ENCODE measurements at places on chromosomes 7 and 10.

- no peak for DNase-seq
Measured at GRCh38 chr7:99027241-99027640, 116.7 kb downstream of the SMURF1 start.

- DNase-seq: no peak
Measured at GRCh38 chr10:100740476-100741377, 4.7 kb upstream of the PAX2 start.

- DNase-seq: no peak
Measured at GRCh38 chr10:114391599-114391998, 12.7 kb downstream of the AFAP1L2 start.

DNA sequence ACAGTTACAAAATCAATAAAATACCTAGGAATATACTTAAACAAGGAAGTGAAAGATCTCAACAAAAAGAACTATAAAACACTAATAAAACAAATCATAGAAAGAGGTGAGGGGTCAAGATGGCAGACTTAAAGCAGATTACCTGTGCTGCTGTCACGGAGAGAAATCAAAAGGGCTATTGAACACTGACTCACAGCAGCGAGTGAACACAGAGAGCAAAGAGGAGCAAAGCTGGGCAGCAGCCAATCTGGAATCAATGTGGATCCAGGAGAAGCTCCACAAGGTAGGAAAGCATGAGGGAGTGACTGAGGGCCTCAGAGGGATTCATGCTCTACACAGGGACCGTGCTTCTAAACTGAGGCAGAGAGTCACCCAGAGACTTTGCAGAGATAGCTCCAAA, 562.0 kb upstream of the SEMA3D start:
- DNase-seq: no peak

DNA sequence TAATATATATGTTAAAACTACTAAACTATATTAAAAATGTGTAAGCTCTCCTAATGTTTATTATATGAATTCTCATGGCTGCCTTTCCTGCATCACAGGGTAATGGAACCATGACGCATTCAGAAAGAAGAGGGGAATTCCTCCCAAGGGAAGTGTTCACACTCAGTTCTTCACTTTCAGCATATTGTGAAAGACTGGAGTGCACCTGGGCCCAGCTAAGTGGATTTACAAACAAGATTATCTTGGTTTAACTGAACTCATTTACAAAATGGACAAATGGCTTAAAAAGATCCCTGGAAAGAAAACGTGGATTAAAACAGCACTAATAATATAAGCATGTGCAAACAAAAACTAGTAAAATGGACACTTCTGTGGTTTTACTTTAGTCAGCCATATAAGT, 149.8 kb downstream of the DOCK4 start:
- peak; percentile 12 for DNase-seq

- DNase-seq: no peak
Measured at GRCh38 chr7:128284102-128284501, 43.0 kb downstream of the LEP start.

DNA sequence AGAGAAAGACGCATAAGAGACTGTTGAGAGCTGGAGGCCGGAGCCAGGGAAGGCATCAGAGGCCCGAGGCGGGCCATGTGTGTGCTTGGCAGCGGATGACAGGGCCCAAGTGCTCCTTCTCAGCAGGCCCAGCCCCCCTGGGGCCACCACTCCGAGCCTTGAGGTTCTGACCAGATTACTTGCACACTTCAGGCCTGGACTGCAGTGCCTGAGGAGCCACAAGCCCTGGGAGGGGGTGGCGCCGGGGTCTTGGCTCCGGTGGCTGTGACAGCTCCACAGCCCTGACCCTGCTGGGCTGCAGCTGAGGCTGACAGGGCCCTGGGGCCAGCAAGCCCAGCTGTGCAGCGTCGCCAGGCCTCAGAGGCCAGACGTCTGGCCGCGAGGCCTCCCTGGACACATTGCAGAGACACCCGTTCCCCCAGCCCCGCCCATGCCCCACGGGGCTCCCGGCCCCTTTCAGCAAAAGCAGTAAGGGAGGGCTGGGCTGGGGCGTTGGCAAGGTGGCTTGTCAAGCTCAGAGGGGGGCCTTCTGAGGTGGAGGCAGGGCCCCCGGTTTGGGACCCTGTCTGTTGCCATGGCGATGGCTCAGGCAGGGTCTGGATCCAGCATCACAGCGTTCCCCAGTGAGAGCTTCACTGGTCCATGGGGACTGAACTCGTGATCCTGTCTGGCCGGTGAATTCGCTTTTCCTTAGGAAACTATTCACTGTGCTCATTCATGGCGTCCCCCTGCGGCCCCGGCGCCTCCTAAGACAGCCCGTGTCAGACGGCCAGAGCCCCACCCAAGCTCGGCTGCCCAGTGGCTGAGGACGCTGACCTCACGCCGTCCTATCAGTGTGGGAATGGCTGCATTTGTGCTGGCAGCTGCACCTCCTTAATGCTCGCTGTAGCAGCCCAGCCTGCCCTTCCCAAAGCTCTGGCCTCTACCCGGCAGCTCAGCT, 5.7 kb downstream of the ELN start:
- DNase-seq: no peak

GRCh38 chr7:924541-925231, 29.8 kb downstream of the ADAP1 start:
- peak; percentile 24 for DNase-seq

GRCh38 chr7:155166673-155167370, 96.7 kb downstream of the HTR5A start:
- peak; percentile 92 for DNase-seq

GRCh38 chr7:71846160-71846559, 566.0 kb downstream of the CALN1 start:
- peak; percentile 48 for DNase-seq

- no peak for DNase-seq
Measured at GRCh38 chr7:499853-500485, 19.7 kb downstream of the PDGFA start.

GRCh38 chr10:111725050-111725449, 458.5 kb downstream of the GPAM start:
- DNase-seq: no peak

DNA sequence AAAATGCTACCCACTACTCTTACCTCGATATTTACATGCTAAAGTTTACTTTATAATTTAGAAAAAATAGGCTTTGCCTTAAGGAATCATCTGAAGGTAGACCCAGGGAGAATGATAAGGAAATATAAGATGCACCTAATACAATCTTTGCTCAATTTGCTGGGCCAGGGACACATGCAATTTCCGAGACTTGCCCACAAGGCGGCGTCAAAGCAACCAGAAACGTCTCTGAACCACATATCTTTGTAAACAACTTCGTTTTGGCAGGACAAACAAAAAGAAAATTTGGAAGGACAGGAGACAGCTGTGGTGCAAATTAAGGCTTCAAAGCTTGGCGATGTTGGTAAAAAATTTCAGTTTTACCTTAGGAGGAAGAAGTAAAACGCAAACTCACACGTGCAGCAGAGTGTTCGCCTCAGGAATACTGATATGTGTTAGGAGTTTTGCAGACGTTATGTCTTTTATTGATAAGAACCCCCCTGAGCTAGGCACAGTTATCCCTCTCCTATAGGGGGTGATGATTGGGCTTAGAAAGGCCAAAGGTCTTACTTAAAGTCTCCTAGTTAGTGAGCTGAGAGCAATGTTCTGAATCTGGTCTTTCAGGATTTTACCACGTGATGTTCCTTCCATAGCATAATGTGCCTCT, 134.3 kb downstream of the PRKCQ start:
- DNase-seq: peak; percentile 8

GRCh38 chr7:118609207-118609606, 384.7 kb downstream of the ANKRD7 start:
- no peak for DNase-seq

DNA sequence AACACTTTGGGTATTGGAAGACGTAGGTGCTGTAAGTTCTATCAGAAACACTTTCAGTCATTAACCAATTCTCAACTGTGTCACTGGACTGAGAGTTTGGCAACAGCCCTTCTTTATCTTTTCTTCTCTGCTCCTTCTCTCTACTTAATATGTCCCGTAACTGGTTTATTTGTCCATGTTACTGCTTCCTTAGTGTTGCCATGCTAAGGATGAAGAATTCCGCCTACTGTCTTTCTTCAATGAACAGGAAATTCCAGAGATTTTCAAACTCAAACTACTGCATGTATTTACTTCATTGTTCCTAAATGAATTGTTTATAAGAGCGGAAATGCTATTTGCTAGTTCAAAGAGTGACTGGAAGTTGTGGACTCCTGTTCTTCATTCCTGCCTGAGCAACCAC, 143.7 kb downstream of the TAX1BP1 start:
- DNase-seq: peak; percentile 23

GRCh38 chr10:45404087-45404769, 30.2 kb downstream of the ALOX5 start:
- no peak for DNase-seq

- no peak for DNase-seq
Measured at GRCh38 chr10:13930120-13930519, 343.4 kb downstream of the PRPF18 start.

- no peak for DNase-seq
Measured at GRCh38 chr7:95560674-95561073, 35.6 kb downstream of the PDK4 start.

GRCh38 chr10:79078367-79079053, 9.7 kb downstream of the ZMIZ1 start:
- DNase-seq: no peak

GRCh38 chr7:5211730-5212482, 21.9 kb downstream of the WIPI2 start:
- DNase-seq: no peak

DNA sequence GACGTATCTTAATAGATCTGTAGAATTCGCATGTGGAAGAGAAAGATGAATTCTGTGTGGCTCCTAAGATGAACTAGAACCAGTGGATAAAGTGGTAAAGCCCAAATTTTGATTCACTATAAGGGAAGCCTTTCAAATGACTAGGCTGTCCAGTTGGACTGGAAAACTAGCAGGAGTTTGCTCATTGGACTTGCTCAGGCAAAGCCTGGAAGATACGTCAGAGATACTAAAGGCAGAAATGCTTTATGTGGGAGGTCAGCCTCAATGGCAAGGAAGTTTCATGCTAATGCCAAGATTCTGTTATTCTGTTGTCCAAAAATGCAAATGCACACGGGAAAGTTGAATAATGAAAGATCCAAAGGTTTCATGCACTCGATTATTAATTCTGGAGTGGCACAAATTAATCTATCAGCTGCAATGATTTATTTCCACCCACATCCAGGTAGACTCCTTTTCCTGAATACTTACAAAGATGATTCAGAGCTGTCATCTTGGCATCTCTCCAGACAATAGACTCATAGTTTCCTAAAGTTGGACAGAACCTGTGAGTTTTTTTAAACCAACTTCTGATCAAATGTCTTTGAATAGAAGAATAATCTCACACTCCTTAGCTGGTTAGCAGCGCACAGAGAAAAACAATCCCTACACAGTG, 20.5 kb upstream of the PPP1R3C start:
- peak; percentile 82 for DNase-seq

- peak; percentile 60 for DNase-seq
Measured at GRCh38 chr10:103861505-103861904, 6.1 kb upstream of the SH3PXD2A start.
